ENCODE measurements at places on chromosomes 6 and 20. TPM values are rescaled to one million over a fixed set of nuclear protein-coding genes. Genes with fewer than 3 reads are reported as not detected.

- no peak for DNase-seq
Observed at GRCh38 chr6:1770435-1770843, 160.7 kb downstream of the FOXC1 start.

SSTR4 gene
- total RNA-seq: not detected

CAGE1 gene
- 0.11 TPM for total RNA-seq

DNA sequence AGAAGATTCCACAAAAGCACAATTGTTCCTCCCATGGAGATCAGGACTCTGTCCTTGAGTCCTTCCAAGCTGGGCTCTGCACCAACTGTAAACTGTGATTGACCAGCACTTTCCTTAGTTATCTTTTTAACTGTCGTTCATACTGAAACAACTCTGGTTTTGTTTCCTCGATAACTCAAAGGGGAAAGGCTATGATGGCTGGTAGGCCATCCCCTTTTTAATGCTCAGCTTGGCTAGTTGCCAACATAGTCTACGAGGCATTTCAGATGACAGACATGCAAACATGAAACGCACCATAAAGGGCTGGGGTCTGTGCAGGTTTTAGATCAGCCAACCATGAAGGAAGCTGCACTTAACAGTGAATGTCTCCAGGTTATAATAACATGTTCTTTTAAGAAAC lies 497.1 kb upstream of the ARID1B start:
- no peak for DNase-seq

DNA sequence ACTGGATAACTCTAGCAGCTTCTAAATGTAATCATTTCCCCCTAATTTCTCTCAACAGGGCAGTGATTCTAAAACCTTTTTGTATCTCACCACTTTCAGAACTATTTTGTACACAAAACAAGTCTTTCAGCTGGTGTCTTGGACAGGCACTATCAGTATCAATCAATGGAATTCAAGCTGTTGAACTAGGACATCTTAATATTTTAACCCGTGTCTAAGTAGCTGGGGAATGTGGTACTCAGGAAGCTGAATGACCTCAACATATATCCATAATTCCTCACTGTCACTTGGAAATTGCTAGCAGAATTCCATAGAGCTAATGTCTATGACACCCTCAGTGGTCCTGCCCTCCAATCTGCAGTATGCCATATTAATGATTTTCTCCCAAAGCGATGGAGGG lies 24.5 kb downstream of the ADAT2 start:
- DNase-seq: no peak

- no peak for DNase-seq
Observed at GRCh38 chr6:147738516-147739162, 230.1 kb downstream of the SAMD5 start.

- no peak for DNase-seq
Observed at GRCh38 chr20:53133125-53133524, 161.0 kb downstream of the TSHZ2 start.

C4A gene
- 92.1 TPM for total RNA-seq

GRCh38 chr6:89970609-89971337 lies 76.5 kb downstream of the GJA10 start:
- peak; percentile 34 for DNase-seq

DNA sequence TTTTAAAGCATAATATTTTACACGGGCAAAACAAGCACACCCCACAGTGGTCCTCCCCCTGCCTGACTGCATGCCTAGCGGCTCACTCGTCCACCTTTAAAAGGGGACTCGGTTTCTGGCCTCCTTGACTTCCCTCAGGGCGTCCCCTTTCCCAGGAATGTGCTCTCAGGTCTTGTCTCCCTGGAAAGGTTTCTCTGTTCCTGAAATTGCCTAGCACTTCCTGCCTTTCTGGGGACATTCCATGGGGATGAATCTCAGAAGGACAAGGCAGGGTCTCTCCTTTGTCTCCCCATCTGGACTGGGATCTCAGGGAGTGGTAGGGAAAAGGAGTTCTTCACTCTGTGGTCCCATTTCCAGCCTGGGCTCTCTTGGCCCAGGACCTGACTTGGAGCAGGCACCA lies 4.9 kb downstream of the TCF15 start:
- DNase-seq: no peak

DNA sequence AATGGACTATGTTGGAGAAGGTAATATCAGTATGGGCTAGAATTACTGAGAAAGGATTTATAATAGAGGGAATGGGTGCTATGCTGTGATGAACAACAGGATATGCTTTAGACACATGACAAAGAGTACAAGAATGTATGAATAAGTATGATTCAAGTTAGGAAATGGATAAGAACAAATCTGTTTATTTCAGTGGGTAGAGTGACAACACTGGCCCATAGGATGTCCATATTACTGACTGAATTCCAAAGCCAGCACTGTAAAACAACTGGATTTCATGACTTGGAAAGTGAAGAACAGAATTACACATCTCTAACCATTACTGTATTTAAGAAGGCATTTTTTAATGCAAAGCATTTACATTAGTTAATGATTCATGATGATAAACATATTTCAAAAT lies 35.9 kb downstream of the EPM2A start:
- no peak for DNase-seq

- DNase-seq: no peak
Observed at GRCh38 chr20:34220561-34220960, 20.7 kb upstream of the ASIP start.

F13A1 gene
- 188 TPM for total RNA-seq

NFYA gene
- 9.8 TPM for total RNA-seq

- no peak for DNase-seq
Observed at GRCh38 chr20:44586289-44586911, 4.0 kb downstream of the PKIG start.

DNA sequence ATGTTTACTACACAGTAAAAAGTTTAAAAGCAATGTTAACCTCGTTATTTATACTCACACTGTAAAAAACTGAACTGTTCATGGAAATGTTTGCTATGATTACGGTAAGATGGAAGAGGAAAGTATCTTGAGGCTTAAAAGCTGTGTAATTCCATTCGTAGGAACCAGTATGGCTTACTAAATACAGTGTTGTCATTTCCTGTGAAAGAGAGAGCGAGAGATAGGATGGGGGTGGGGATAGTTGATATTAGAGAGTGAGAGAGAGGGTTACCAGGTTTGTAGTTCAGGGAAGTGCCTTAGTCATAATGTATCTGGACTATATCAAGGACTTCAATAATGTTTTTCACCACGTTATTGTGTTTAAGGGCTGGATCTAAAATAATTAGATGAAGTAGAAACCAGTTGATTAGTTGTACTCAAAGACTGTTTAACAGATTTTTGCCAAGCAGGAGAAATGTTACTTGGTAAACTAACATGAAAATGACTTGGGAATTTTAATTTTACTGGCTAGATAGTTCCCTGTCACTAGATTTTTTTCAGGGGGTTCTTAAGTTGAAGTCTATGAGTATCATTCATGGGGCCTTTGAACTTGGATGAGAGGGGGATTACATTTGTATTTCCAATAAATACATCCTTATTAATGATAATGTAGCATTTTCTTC lies 30.4 kb downstream of the AFDN start:
- no peak for DNase-seq

- DNase-seq: peak; percentile 66
Observed at GRCh38 chr6:104940893-104941728, 15.8 kb upstream of the LIN28B start.

- no peak for DNase-seq
Observed at GRCh38 chr6:82370788-82371187, 7.2 kb downstream of the TPBG start.

- no peak for DNase-seq
Observed at GRCh38 chr6:35468980-35469750, 964 bp downstream of the RPL10A start.

RUNX2 gene
- 0.43 TPM for total RNA-seq
